ENCODE measurements at places on chromosomes 12 and 14.
A peak's percentile ranks its signal among the peaks of the same experiment; 100 is the strongest.

GRCh38 chr12:49189731-49190716 lies 1.1 kb upstream of the TUBA1A start:
- peak; percentile 80 for DNase-seq

DNA sequence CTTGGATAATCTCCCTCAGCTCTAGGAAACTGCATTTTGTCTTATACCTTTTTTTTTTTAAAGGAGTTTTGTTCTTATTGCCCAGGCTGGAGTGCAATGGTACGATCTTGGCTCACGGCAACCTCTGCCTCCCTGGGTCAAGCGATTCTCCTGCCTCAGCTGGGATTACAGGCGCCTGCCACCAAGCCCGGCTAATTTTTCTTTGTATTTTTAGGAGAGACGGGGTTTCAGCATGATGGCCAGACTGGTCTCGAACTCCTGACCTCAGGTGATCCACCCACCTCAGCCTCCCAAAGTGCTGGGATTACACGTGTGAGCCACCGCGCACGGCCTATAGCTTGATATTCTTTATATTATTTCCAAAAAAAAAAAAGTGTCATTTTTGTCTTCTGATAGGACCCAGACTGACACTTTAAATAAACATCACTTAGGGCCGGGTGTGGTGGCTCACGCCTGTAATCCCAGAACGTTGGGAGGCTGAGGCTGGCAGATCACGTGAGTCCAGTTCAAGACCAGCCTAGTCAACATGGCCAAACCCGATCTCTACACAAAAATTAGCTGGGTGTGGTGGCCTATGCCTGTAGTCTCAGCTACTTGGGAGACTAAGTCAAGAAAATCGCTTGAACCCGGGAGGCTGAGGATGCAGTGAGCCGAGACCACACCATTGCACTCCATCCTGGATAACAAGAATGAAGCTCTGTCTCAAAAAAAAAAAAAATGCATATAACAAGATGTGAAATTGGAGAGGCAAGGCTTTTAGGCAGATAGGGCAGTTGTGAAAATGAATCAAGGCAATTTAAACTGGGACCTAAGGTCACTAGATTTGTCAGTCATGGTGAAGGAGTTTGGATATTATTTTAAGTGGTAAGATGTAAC lies 18.4 kb downstream of the SLC2A3 start:
- no peak for DNase-seq

DNA sequence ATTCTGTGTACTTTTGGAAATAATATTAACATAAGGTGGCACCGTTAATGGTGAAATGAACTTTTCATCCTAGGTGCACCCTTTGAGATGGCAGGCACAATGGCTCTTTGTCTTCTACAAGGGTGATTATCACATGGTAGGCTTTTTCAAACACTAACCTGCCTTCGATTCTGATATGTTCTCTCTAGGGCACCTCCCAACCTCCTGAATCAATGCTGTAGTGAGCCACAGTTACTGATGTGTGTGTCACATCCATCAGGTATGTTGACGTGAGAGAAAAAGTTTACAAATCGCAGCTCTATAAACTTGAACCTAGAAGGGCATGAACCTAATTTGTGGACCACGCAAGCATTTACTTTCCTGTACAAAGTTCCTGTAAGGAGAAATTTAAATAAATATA lies 25.4 kb downstream of the PDE3A start:
- no peak for DNase-seq

DNA sequence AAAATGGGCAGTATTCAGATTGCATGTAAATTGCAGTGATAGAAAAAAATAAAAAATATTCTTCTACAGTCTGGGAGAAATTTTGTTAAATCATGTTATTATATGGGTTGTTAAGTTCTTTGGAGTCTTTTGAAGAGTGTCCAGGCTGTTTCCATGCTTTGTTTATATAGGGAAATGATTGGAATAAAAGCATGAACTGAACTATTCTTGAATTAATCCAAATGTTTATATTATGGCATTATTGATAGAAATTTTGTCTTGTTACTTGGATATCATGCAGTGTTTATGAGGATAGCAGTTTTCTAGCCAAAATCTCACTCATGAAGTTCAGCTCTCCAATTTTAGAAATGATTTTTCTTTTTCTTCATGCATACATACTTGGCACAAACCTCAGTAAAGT lies 108.2 kb upstream of the NAV3 start:
- DNase-seq = no peak

- peak; percentile 48 for DNase-seq
Observed at GRCh38 chr12:5171701-5172100, 128.0 kb downstream of the KCNA5 start.

DNA sequence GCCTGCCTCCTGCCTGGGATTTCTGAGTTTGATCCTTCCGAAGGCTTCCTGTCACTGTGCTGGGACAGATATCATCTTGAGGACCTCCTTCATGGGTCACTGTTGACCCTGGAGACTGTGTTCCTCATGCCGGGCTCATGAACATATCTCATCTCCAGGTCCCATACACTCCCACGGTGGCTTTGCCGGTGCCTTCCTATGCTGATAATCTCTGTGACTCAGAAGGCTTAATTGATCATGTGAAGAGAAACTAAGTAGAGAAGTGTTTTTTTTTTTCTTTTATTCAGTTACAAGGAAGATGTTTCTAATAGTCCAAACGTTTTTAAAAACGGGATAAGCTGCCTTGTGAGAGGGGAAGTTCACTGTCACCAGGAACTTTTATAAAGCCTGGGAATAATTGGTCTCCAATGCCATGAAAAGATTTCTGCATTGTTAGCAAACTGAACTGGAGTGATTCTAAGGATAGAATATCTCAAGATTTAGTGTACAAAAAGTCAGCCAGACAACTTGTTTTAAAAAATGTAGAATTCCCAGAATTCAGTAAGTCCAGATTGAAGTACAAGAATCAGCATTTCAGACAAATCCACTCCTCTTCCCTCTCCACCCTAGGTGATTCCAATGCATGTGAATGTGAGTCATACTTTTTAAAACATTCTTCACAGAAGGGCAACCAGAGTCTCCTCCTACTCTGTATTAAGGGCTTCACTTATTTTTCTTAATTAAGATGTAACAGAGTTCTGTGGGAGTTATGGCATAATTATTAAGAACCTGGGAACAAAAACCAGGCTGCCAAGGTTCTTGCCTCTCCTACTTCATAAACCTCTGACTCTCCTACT lies 139.8 kb upstream of the LGR5 start:
- no peak for DNase-seq
